Colonic mucosa (tissue), 4 donors: ENCODE measurements at places on chromosomes 5 and 9. TPM values are rescaled to one million over a fixed set of nuclear protein-coding genes. Genes with fewer than 3 reads are reported as not detected.
A peak's percentile ranks its signal among the peaks of the same experiment; 100 is the strongest.

DNA sequence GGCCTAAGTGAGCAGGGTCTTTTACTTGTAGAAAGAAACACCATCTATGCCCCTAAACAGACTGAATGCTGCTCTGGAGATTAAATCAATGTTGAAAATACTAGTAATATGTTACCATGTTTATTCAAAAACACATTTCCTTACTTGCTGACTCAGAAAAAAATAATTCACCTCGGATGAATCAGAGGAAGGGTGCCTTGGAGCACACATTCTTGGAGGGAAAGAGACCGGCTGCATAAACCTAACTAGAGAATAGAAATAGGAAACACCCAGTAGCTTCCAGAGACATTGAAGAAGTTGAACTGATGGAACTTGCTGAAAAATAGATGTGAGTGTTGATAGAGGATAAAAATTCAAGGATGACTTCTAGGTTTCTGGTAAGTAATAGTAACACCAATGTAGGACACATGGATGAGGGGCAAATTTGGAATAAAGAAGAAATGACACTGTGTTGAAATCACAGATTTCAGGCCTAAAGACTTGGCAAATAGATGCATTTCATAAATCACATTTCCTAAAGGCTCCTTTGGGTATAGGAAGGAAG, 76.9 kb upstream of the MINAR2 start:
- H3K27me3 ChIP-seq = no peaks in the 10 kb centered on the region
- no peak overlapping the region for H3K4me3 ChIP-seq
- H3K36me3 ChIP-seq = no peaks in the 10 kb centered on the region
- no peak for DNase-seq

- no peak overlapping the region for H3K27ac ChIP-seq
- DNase-seq = peak; percentile 45
- no peaks in the 10 kb centered on the region for H3K36me3 ChIP-seq
- H3K27me3 ChIP-seq = no peaks in the 10 kb centered on the region
- no peak overlapping the region for H3K4me3 ChIP-seq
- H3K4me1 ChIP-seq = no peaks in the 10 kb centered on the region
Observed at GRCh38 chr5:157476702-157477408, 16.8 kb downstream of the NIPAL4 start.

ERAP2 gene
- 18.3 TPM for total RNA-seq

NFX1 gene
- total RNA-seq = 27.6 TPM

P4HA2 gene
- 53.7 TPM for total RNA-seq

TRAF2 gene
- 22.4 TPM for total RNA-seq

- peaks cover 7% of the 10 kb centered on the region for H3K27me3 ChIP-seq
- H3K4me1 ChIP-seq = no peaks in the 10 kb centered on the region
- peak overlapping the region; percentile 54 for H3K4me3 ChIP-seq
- DNase-seq = peak; percentile 28
Observed at GRCh38 chr5:74865256-74865803, 857 bp downstream of the FAM169A start.

DNA sequence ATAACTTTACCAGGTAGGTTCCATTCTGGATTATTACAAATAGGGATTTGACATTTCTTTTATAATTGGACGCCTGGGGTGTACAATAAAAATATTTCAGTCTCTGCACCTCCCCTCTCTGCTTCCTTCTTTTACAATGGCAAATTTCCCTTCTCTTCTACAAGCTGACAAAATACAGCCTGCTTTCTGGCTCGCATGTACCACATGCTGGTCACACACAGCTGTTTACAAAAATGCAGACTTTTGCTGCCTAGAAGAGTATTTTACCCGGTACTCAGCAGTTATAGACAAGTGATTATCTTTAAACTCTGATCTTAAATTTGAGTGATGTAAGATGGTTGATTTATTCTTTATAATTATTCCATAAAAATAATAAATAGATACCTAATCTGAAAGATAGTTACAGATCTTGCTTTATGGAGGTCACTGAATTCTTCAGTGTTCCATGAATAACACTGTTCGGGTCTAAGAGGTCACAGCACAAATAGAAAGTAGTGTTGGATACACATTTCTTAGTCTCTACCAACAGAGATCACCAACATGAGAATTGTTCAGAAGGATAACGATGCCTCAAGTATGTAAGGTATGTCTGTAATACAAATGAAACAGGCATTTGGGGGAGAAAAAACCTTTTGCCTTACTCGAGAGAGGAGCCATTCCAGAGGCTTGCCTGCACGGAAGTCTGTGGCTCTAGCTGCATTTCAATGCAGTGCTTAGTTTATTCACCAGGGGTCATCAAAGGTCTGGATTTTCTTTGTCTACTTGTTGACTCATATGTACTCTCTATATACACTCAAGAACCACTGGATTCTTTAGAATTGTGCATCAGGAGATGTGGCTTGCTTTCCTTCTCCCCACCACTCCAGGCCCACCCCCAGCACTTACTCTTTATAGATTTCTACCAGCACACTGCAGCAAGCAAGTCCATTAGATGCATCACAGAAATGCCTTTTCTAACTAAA, 206.6 kb upstream of the RFX3 start:
- H3K4me3 ChIP-seq = no peak overlapping the region
- no peaks in the 10 kb centered on the region for H3K27me3 ChIP-seq
- H3K27ac ChIP-seq = no peak overlapping the region
- peak; percentile 73 for DNase-seq
- no peaks in the 10 kb centered on the region for H3K36me3 ChIP-seq

OLFM1 gene
- 8.9 TPM for total RNA-seq

DNA sequence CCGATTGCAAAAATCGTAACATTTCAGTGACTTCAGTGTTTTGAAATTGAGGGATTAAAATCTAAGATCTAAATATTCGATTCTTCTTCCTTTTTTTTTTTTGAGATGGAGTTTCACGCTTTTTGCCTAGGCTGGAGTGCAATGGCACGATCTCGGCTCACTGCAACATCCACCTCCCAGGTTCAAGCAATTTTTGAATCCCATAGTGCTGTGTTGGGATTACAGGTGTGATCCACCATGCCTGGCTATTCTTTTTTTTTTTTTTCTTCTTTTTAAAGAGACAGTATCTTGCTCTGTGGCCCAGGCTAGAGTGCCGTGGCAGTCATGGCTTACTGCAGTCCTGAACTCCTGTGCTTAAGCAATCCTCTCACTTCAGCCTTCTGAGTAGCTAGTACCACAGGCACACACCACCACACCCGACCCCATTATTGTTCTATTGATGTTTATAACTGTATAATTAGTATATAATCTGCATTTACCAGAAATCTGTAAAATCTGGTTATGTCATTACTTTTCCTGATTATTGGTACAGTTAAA, 42.7 kb downstream of the NSD1 start:
- no peak overlapping the region for H3K27ac ChIP-seq
- H3K27me3 ChIP-seq = no peaks in the 10 kb centered on the region
- no peak overlapping the region for H3K4me3 ChIP-seq
- no peak for DNase-seq
- H3K36me3 ChIP-seq = no peaks in the 10 kb centered on the region

DNA sequence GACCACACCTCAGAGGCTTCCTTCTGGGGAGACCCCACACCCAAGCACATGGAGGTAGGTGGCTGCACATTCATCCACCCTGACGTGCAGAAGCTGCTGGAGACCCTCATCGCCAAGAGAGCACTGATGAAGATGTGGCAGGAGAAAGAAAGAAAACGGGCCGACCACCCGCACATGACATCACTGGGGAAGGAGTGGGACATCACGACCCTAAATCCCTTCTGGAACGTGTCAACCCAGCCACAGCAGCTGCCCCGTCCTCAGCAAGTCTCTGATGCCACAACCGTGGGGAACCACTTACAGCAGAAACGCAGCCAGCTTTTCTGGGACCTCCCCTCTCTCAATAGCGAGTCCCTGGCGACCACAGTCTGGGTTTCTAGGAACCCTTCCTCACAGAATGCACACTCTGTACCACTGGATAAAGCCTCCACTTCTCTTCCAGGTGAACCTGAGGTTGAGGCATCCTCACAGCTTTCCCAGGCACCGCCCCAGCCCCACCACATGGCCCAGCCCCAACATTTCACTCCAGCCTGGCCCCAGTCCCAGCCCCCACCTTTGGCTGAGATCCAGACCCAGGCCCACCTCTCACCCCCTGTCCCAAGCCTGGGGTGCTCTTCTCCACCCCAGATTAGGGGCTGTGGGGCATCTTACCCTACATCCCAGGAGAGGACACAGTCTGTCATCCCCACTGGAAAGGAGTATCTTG, 3.0 kb downstream of the SPATA31E1 start:
- no peak for DNase-seq
- H3K4me3 ChIP-seq = no peak overlapping the region
- no peaks in the 10 kb centered on the region for H3K27me3 ChIP-seq
- no peaks in the 10 kb centered on the region for H3K36me3 ChIP-seq
- no peak overlapping the region for H3K27ac ChIP-seq

GRCh38 chr5:36552651-36553393, 53.6 kb upstream of the SLC1A3 start:
- H3K27me3 ChIP-seq = no peaks in the 10 kb centered on the region
- H3K36me3 ChIP-seq = no peaks in the 10 kb centered on the region
- H3K4me1 ChIP-seq = no peaks in the 10 kb centered on the region
- no peak for DNase-seq
- H3K27ac ChIP-seq = no peak overlapping the region

GRCh38 chr9:129900263-129901027, 65.2 kb downstream of the USP20 start:
- no peak for DNase-seq
- H3K27me3 ChIP-seq = no peaks in the 10 kb centered on the region
- no peak overlapping the region for H3K4me3 ChIP-seq

DNA sequence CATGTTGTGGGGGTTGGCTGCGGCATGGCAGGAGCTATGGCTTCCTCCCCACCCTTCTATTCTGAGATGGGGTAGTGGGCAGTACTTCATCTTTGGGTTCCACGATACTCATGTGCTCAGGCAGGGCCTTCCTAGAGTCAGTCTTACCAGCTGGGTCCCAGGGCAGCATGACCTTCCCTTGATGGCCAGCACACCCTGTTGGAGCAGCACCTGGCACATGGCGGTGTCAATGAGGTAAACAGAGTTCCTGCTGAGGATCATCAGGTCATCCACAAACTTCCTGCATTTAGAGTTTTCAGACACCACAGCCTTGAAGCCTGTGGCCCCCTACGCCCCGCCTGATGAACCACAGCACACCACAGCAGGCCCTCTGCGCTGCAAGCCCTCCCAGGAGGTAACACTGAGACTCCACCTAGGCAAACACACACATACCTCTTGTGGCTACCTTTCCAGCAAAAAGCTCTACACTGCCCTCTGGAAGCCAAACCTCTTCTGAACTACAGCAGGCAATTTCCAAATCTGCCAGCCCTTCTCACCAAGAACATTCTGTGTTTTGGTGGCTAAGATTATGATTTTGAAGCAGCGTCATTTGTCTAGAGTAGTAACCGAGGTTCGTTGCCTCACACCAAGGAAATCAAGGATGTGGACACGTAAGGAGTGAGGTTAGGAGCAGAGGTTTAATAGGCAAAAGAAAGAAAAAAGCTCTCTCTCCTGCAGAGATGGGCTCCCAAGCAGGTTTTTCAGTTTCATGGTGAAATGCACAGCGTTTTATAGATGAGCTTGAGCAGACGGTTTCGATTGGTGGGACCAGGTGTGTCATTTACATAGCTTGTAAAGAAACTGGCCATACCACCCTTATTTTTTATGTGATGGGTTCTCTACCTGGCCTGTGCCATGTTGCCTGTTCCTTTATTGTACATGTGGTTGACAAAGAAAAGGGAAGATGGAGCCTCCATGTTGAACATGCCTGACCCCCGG, 20.3 kb upstream of the TMEM174 start:
- no peak overlapping the region for H3K4me3 ChIP-seq
- no peaks in the 10 kb centered on the region for H3K36me3 ChIP-seq
- peak; percentile 44 for DNase-seq
- H3K4me1 ChIP-seq = no peaks in the 10 kb centered on the region
- H3K27ac ChIP-seq = no peak overlapping the region
- no peaks in the 10 kb centered on the region for H3K27me3 ChIP-seq

S100Z gene
- not detected for total RNA-seq

DNA sequence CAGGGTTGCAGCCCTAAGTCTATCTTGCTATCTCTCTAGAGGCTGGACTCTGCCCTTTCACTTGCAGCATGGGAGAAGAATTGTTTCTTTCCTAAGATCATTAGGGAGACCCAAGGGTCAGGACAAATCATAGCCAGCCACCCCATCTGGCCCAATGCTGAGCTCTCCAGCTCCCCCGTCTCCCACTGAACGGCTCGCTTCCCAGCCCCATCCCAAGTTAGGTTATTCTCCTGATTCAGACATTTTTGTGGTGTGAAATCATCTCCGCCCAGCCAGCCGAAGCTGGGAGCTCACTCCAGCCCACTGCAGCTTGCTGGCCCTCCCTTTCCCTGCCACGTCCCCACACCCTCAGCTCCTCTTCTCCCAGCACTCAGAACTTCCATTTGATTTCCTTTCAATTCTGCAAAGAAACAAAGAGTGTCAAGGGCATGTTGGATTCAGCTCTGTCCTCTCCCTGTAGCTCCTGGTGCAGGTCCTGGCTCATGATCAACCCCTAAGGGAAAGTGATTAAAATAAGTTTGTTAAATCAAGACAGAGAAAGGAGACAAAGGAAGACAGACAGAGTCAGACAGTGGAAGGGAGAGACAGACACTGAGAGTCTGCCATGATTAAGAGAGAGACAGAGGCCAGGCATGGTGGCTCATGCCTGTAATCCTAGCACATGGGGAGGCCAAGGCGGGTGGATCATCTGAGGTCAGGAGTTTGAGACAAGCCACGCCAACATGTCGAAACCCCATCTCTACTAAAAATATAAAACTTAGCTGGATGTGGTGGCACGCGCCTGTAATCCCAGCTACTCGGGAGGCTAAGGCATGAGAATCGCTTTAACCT, 12.6 kb upstream of the SPARC start:
- DNase-seq = peak; percentile 49
- H3K27ac ChIP-seq = peak overlapping the region; percentile 60
- no peak overlapping the region for H3K4me3 ChIP-seq
- H3K4me1 ChIP-seq = no peaks in the 10 kb centered on the region
- H3K36me3 ChIP-seq = no peaks in the 10 kb centered on the region
- no peaks in the 10 kb centered on the region for H3K27me3 ChIP-seq

- no peaks in the 10 kb centered on the region for H3K27me3 ChIP-seq
- H3K27ac ChIP-seq = no peak overlapping the region
- H3K4me3 ChIP-seq = no peak overlapping the region
- no peak for DNase-seq
- H3K4me1 ChIP-seq = peaks cover 3% of the 10 kb centered on the region
- no peaks in the 10 kb centered on the region for H3K36me3 ChIP-seq
Observed at GRCh38 chr5:140140435-140140834, 14.7 kb downstream of the IGIP start.

DNA sequence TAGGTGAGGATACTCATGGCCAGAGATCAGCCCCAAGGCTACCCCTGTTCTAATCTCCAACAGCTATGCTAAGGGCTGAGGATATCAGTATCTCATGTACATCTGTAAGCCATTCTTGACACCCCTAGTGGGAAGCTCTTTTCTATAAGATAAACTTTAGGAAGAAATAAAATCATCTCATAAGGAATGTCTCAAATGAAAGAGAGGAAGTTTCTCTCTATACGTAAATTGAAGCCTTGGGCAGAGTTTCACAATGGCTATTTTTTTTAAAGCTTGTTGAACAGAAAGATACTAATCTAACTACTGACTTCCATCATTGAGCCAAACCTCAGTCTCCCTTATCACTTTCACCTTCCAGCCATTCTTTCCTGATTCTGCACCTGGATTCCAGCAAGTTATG, 405.7 kb downstream of the PRR16 start:
- H3K27ac ChIP-seq = no peak overlapping the region
- no peak for DNase-seq
- H3K4me3 ChIP-seq = no peak overlapping the region
- no peaks in the 10 kb centered on the region for H3K4me1 ChIP-seq
- H3K36me3 ChIP-seq = no peaks in the 10 kb centered on the region

GRCh38 chr9:93108291-93109041, 12.4 kb downstream of the CARD19 start:
- no peaks in the 10 kb centered on the region for H3K36me3 ChIP-seq
- H3K27ac ChIP-seq = no peak overlapping the region
- H3K4me3 ChIP-seq = no peak overlapping the region
- no peaks in the 10 kb centered on the region for H3K4me1 ChIP-seq
- DNase-seq = no peak

DMRT3 gene
- not detected for total RNA-seq
